ENCODE measurements at places on chromosomes 11 and 22.

- no peak for DNase-seq
Observed at GRCh38 chr22:37027556-37027955, 8.0 kb downstream of the MPST start.

DNA sequence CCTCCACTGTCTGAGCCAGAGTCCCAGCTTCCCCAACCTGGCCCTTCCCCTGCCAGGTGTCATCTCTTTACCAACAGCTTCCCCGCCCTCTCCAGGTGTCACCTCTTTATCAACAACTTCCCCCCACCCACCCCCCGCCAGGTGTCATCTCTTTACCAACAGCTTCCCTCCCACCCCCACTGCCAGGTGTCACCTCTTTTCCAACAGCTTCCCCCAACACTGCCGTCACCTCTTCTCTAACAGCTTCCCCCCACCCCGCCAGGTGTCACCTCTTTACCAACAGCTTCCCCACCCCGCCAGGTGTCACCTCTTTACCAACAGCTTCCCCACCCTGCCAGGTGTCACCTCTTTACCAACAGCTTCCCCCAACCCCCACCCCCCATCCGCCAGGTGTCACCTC, 29.8 kb upstream of the TTLL12 start:
- DNase-seq: no peak

GRCh38 chr11:69433741-69434140, 47.7 kb upstream of the LINC01488 start:
- no peak for DNase-seq

DNA sequence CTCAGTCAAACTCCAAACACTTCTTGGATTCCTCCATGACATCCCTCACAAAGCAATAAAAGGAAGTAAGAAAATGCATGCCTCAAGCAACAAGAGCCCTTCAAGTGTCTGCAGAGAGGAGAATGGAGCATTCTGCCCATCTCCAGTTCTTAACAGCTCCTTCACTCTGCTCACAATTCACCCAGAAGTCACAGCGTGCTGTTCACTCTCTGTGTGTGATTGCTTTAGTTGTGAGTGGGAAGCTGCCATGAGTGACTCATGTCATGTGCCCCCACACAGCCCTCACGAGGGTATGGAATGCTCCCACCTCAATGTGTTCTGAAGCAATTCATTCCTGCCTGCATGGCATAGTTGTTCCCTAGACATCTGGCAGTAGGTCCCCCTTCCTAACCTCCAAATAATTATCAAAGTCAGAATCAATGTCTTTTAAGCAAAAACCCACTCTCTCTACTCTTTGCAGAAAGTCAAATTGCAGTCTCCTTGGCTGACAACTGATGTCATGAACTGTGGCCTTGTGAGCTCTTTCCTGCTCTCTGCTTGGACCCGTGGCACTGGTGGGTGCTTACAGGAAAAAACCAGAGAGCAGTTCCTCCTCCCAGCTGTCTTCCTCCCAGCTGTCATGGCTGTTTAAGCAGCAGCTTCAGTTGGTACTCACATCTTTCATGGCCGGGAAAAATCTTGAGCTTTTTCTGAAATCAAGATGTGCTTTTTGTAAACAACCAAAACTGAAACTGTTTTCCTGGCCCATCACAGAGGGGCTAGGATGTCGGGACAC, 112.1 kb upstream of the SPON1 start:
- DNase-seq: peak; percentile 74

- DNase-seq: no peak
Observed at GRCh38 chr11:3104051-3104714, 47.0 kb upstream of the CARS1 start.

GRCh38 chr11:67698247-67698646, 23.8 kb upstream of the ALDH3B2 start:
- DNase-seq: no peak

- DNase-seq: no peak
Observed at GRCh38 chr22:41947424-41948080, 600 bp upstream of the CENPM start.

- peak; percentile 62 for DNase-seq
Observed at GRCh38 chr11:118705791-118706545, 26.5 kb upstream of the TREH start.

- no peak for DNase-seq
Observed at GRCh38 chr22:26846076-26846475, 188.7 kb downstream of the MIAT start.

DNA sequence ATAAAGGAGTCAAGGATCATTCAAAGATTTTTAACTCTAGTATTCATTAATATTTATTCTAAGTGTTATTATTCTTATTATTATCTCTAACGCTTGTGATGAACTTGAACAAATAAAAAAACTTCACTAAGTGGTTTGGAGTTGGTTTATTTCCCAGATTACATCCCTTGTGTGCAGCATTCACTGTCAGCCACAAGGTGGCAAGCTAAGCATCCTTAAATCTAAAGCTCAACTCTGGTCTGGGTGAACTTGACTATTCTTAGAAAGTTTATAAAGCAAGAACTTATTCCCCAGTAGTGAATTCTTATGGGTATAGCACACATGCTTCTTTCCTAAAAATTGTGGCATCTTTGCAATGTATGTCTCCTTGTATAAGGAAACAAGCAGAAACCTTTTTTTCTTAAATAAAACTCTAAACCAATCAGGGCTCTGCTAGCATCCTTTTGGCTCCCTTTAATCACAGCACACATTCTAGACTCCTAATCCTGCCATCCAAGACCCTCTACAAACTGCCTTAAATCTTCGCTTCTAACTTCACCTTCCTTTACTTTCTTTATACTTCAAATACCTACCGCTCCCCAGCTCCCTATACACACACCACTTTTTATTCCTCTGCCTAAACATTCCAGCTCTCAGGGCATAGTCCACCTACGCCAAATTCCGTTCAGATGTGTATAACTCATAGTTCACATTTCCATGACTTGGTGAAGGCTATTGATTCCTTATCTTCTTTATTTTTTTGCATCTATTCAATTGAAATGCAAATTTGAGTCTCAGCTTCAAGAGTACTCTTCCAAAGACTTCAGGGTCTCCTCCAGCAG, 1068.8 kb downstream of the DLG2 start:
- DNase-seq: peak; percentile 77

- DNase-seq: no peak
Observed at GRCh38 chr11:6297831-6298230, 22.5 kb downstream of the CAVIN3 start.

Measured in Ammon's horn (tissue), 1 donor.